ENCODE measurements at places on chromosomes 13 and 19. TPM values are rescaled to one million over a fixed set of nuclear protein-coding genes. Genes with fewer than 3 reads are reported as not detected.
A peak's percentile ranks its signal among the peaks of the same experiment; 100 is the strongest.

ZNF253 gene
- total RNA-seq: 20.8 TPM

NPHS1 gene
- total RNA-seq: 0.44 TPM

ZNF43 gene
- 30.5 TPM for total RNA-seq

DENND1C gene
- 0.28 TPM for total RNA-seq

DNA sequence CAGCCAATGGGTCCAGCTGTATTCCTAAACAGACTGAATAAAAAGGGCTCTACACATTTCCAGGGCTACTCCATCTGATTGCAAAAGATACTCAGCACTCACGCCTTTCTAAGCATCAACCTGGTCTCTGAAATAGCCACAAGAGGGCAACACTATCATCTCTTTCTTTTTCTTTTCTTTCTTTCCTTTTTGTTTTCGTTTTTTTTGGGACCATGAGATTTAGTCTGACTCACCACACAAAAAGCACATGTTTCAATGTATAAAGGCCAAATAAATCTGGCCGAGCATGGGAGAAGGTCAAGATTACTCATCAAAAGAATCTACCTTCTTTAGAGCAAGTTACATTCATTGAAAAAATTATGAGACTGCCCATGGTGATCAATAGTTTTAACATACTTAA, 805.6 kb upstream of the ARGLU1 start:
- H3K4me3 ChIP-seq: no peak overlapping the region
- H3K27ac ChIP-seq: no peak overlapping the region
- no peak for DNase-seq
- H3K27me3 ChIP-seq: no peaks in the 10 kb centered on the region

DNA sequence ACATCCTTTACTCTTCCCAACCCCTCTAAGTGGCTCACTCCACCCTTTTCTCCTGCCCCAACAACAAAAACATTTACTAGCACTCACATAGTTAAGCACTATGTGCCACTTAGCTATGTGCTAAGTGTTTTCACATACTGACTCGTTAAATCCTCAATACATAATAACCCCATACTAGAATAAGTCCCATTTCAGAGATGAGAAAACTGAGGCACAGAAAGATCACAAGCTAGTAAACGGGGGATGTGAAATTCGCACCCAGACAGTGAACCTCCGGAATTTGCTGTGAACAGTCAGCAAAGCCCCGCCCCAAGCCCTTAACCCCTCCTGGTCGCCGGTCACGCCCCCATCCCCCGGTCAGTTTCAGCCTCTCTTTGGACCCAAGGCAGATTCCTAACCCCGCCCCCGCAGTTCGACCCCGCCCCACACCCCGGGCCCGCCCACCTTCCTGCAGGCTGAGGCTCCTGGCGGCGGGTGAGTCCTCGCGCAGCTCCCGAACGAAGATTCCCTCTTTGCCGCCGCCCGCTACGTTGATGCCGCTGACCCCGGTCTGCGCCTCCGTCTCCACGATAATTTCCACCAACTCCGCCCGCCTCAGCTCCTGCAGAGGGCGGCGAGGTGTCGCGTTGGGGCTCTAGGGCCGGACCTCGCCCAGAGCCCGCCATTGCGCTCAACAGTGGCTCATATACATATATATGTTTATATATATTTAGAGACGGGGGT, 9.8 kb downstream of the PRX start:
- peak overlapping the region; percentile 92 for H3K27ac ChIP-seq
- peaks cover 10% of the 10 kb centered on the region for H3K4me1 ChIP-seq
- H3K4me3 ChIP-seq: peak overlapping the region; percentile 71
- peak; percentile 83 for DNase-seq
- no peaks in the 10 kb centered on the region for H3K36me3 ChIP-seq
- no peaks in the 10 kb centered on the region for H3K27me3 ChIP-seq

TMC4 gene
- total RNA-seq: 2.1 TPM

DNA sequence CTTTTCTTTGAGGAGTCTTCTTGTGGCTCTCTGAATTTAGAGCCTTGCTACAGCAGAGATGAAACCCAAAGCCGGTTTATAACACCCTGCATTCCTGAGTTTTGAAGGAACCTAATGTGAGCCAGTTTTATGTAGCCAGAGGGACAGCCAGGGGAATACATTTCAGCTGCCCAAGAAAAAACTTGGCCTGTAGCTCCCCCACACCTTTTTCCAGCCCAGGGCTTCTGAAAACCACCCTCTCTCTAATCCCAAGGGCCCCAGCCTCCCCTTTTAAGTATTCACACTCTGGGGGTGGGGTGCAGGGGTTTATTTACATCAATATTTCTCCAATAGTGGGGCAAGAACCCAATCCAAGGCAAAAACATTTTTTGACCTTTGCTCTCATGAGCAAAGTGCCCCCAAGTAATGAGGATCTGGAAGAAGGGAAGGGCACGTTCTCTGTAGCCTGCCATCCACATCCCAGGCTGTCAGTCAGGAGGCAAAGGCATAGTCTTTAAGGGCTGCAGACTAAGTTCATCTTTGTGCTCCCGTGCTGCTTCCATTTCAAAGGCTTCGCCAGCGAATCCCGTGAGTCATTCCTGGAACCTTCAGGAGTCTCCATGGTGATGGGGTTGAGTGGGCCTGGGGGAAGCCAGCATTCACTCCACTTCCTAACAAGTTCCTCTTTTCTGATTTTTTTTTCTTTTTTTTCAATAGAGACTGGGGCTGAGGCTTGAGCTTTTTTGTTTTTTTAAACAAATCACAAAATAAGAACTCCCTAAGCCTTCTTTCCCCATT, 33.2 kb upstream of the MEDAG start:
- no peaks in the 10 kb centered on the region for H3K36me3 ChIP-seq
- no peak overlapping the region for H3K4me3 ChIP-seq
- no peaks in the 10 kb centered on the region for H3K27me3 ChIP-seq
- H3K4me1 ChIP-seq: peaks cover 33% of the 10 kb centered on the region
- H3K27ac ChIP-seq: peak overlapping the region; percentile 78

DNA sequence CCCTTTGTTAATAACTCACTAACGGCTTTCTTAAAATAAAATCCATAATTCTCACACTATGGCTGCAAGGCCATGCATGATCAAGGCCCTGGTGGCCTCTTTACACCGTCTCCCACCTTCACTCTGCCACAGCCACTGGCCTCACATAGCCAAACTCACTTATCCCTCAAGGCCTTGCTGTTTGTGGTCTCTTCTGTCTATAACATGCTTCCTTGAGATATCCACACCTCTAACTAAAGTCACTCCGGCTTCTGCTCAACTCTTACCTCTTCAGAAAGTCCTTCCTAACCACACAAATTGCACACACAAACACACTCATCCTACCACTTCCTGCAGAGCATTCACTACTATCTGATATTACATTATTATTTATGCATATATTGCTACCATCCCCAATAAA, 262.5 kb downstream of the DIAPH3 start:
- no peaks in the 10 kb centered on the region for H3K4me1 ChIP-seq
- no peak overlapping the region for H3K27ac ChIP-seq
- no peak overlapping the region for H3K4me3 ChIP-seq
- H3K27me3 ChIP-seq: no peaks in the 10 kb centered on the region
- H3K36me3 ChIP-seq: no peaks in the 10 kb centered on the region

DNA sequence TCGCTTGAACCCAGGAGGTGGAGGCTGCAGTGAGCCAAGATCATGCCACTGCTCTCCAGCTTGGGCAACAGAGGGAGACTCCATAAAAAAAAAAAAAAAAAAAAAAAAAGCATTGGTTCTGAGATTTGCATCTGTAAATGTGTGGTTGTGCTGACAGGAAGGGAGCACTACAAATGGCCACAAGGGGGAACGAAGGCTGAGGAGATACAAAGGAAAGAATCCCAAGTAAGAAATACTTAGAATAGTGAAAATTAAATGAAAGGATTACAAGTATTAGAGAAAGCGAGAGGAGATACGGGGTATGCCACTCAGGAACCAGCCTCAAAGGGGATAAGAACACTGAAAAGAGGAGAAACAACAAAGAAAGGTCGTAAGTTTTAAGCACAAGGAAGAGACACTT, 284.9 kb downstream of the KLF12 start:
- no peaks in the 10 kb centered on the region for H3K27me3 ChIP-seq
- H3K4me1 ChIP-seq: no peaks in the 10 kb centered on the region
- H3K36me3 ChIP-seq: no peaks in the 10 kb centered on the region
- no peak overlapping the region for H3K27ac ChIP-seq
- H3K4me3 ChIP-seq: no peak overlapping the region

DNA sequence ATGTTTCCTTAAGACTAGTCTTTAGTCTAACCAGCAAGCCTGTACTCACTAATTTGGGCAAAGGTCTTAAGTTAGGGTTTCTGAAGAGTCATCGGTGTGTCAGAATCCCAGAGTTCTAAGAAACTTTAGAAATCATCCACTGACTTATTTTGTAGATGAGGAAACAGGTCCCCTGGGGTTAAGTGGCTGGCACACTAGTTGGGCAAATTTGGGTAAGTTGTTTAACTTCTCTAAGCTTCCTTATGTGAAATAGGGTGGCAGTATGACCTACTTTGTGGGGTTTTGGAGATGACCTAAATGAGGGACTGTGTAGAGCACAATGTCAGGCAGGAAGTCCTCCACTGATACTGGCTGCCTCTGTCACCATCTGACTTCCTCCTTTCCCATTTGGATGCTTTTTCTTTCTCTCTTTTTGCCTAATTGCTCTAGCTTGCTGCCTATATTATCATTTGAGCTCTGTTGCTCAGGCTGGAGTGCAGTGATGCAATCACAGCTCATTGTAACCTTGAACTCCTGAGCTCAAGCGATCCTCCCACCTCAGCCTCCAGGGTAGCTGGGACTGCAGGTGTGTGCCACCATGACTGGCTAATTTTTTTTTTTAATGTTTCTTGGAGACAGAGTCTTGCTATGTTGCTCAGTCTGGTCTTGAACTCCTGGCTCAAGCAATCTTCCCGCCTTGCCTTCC, 2.3 kb downstream of the ADGRE3 start:
- no peak overlapping the region for H3K27ac ChIP-seq
- H3K27me3 ChIP-seq: peaks cover 14% of the 10 kb centered on the region
- DNase-seq: no peak
- H3K4me3 ChIP-seq: no peak overlapping the region
- no peaks in the 10 kb centered on the region for H3K36me3 ChIP-seq
- no peaks in the 10 kb centered on the region for H3K4me1 ChIP-seq

RNF225 gene
- not detected for total RNA-seq

- H3K4me1 ChIP-seq: peaks cover 25% of the 10 kb centered on the region
- no peak overlapping the region for H3K27ac ChIP-seq
- DNase-seq: no peak
- H3K36me3 ChIP-seq: peaks cover 15% of the 10 kb centered on the region
- H3K4me3 ChIP-seq: peak overlapping the region; percentile 75
- H3K27me3 ChIP-seq: no peaks in the 10 kb centered on the region
These were observed 505 bp downstream of the ZSWIM4 start for GRCh38 chr19:13795595-13796300.

- no peak for DNase-seq
- no peaks in the 10 kb centered on the region for H3K36me3 ChIP-seq
- no peak overlapping the region for H3K4me3 ChIP-seq
- no peaks in the 10 kb centered on the region for H3K27me3 ChIP-seq
- no peak overlapping the region for H3K27ac ChIP-seq
These were observed 82.4 kb upstream of the SGCG start for GRCh38 chr13:23098161-23098907.

DNA sequence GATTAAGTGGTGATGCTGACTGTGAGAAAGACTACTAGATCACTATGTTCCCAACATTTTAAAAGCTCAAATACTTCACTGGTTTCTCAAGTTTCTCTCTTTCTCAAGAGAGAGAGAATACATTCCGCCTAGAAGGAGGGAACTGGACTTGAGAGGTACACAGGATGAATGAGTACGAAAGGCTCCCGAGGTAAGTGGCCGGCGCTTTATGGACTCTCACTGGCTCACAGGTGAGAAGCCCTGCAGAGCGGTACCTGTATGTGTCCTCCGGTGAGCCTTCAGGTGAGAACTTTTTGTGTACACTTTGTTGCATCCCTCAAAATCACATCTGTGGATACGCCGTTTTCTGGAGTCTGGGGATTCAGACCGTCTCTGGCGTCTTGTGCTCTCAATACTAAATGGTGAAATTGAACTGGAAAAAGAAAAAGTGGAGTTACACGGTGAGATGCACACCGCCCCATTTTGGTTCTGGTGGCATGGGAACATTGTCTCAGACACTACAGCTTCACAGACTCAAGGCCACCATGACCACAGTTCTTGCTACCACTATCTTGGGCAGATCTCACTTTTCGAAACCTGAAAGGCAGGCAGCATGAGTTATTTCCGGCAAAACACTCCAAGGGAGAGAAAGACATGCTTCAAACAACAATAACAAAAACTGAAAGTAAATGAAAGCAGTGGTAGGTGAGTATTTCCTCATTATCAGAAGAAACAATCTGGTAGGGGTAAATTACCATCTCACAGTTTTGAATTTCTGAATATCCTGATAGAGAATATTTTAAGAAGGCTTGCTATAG, 418.9 kb downstream of the KLF12 start:
- DNase-seq: no peak
- no peaks in the 10 kb centered on the region for H3K27me3 ChIP-seq
- H3K4me3 ChIP-seq: no peak overlapping the region
- H3K4me1 ChIP-seq: no peaks in the 10 kb centered on the region

- H3K4me1 ChIP-seq: peaks cover 38% of the 10 kb centered on the region
- no peaks in the 10 kb centered on the region for H3K27me3 ChIP-seq
- H3K27ac ChIP-seq: no peak overlapping the region
- peaks cover 55% of the 10 kb centered on the region for H3K36me3 ChIP-seq
- no peak for DNase-seq
These were observed 42.0 kb downstream of the KLF2 start for GRCh38 chr19:16366433-16367260.

CYP4F8 gene
- total RNA-seq: not detected

- H3K27ac ChIP-seq: no peak overlapping the region
- no peaks in the 10 kb centered on the region for H3K4me1 ChIP-seq
- no peaks in the 10 kb centered on the region for H3K27me3 ChIP-seq
- no peaks in the 10 kb centered on the region for H3K36me3 ChIP-seq
- no peak overlapping the region for H3K4me3 ChIP-seq
These were observed 50.6 kb downstream of the MYO16 start for GRCh38 chr13:108680011-108680410.

DNA sequence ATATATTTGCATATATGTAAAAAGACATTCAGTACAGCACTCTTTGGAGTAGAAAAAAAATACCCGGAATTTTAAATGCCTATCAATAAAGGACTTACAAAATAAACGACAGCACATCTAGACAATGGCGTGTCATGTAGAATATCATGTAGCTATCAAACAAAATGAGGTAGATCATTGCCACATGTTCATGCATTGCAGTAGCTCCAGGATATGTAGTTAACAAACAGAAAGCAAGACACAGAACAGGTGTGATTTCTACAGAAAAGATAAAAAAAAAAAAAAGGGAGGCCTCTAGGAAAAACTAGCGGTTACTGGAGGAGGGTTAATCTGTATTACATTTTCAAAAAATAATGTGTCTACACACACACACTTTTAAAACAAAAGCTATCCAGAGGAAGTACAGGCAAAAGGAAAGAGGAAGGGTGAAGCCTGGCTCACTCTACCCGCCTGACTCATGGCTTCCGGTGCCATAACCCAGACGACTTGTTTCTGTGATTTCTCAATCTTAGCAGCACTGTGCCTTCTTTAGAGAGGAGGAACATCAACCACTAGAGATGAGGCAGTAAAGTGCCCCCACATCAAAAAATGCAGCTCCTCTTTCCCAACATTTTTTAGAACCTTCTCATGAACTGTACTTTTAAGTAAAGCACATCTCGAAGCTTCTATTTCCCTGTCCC, 6.9 kb downstream of the KCTD12 start:
- no peaks in the 10 kb centered on the region for H3K27me3 ChIP-seq
- no peak overlapping the region for H3K27ac ChIP-seq
- H3K4me3 ChIP-seq: no peak overlapping the region
